ENCODE measurements at places on chromosomes 11 and 22.
A peak's percentile ranks its signal among the peaks of the same experiment; 100 is the strongest.

DNA sequence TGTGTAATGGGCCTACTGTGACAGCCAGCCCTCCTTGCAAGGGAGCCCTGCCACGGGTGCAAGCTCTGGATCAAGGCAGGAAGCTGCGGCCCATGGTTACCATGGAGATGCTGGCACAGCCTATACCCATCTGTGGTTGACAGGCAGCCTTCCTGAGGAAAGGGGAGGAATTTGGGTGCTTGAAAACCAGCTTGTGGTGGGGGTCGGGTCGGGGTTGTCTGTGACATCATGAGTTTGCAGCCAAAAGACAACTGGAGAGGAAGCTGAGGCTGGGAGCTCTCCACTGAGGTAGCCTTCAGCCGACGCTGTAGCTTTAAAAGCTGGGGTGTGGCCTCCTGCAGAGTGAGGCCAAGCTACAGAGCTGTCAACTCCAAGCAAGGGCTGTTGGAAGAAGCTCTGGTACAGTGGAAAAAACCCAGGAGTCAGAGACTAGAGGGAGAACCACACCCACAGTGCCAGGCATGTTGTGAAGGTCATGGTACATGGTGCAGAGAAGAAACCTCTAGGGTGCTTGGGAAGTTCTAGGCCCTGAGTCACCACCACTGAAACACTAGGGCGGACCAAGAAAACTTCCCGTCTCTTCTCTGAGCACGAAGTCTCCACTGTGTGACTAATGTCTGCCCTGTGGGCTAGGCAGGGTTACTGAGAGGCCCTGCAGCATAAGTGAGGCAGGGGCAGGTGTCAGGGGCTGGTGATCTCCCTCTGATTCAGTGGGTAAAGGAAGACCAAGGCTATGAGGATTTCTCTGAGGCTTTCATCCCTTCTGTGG, 10.8 kb upstream of the LDHA start:
- peak; percentile 75 for DNase-seq

DNA sequence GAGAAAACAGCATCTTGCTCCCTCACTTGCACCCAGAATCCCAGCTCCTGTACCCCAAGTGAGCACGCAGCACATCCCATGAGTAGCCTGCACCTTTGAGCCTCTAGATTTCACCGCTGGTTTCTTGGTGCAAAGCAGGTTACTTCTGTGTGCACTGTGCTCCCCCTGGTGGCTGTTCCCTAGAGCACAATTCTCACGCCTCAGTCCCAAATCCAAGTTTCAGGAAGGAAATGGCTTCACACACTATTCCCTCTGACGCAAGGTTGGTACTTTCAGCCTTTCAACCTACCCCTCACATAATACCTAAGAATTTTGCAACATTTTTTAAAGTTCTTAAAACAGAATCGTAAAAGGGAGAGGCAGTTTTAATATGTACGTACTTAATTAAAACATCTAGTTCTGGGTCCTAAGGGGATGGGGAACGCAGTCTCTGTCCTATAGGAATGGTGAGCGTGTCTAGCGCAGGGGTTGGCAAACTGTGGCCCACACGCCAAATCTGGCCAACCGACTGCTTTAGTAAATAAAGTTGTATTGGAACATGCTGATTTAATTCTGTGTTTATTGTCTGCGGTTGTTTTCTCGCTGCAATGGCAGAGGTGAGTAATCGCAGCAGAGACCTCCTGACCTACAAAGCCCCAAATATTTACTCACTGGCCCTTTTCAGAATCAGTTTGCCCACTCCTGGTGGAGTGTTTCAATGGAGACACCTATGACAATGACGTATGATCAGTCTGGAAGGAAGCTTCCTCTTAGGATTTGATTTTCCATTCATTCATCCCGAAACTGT, 27.5 kb downstream of the DHCR7 start:
- no peak for DNase-seq

DNA sequence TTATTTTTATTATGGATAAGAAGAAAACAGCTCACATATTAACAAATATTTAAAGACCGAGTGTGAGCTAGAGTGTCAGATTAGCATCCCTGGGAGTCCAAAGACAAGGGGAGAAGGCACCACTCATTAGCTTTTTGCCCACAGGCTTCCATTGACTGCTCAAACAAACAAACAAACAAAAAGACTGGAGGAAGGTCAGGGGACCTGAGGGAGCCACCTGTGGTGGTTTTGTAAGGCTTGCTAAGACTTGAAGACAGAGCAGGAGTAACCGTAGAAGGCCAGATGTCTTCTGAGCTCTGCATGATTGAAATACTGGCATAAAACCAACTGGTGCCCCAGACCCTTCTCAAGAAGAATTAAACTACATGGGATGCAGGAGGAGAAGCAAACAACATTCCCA, 395.2 kb upstream of the CNTN5 start:
- DNase-seq: no peak

GRCh38 chr22:27298332-27298731, 503.2 kb downstream of the MN1 start:
- no peak for DNase-seq

GRCh38 chr11:122215244-122215992, 99.4 kb upstream of the BLID start:
- peak; percentile 27 for DNase-seq

GRCh38 chr11:57815476-57815875, 53.9 kb downstream of the CTNND1 start:
- no peak for DNase-seq

Measured in CD4-positive, alpha-beta T cell treated with Interleukin-15 for 1 hour (primary cell).